HT-29 (cell line): ENCODE measurements at places on chromosomes 2 and 18. TPM values are rescaled to one million over a fixed set of nuclear protein-coding genes. Genes with fewer than 3 reads are reported as not detected.

DNA sequence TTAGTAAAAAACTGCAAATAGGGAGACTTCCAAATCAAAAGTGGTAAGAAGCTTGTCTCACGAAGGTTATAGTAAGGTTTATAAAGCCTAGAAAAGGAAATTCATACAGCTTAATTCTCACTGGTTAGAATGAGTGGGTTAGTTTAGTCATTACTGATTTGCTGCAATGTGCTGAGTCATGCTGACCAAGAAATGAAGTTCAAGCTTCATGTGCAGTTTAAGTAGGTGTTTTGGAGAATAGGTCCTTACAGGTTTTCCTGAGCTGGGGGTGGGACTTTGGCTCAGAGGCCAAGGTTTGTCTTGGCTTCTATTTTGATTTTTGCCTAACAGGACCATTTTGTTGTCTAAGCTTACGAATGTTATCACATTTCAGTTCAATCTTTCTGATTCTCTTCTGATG is 15.1 kb downstream of the CLIP4 start:
- peak; percentile 79 for DNase-seq

GRCh38 chr2:73035899-73036711 is 35.4 kb downstream of the SFXN5 start:
- DNase-seq: peak; percentile 25

GRCh38 chr18:77969972-77970371 is 720.3 kb downstream of the GALR1 start:
- DNase-seq: no peak

DNA sequence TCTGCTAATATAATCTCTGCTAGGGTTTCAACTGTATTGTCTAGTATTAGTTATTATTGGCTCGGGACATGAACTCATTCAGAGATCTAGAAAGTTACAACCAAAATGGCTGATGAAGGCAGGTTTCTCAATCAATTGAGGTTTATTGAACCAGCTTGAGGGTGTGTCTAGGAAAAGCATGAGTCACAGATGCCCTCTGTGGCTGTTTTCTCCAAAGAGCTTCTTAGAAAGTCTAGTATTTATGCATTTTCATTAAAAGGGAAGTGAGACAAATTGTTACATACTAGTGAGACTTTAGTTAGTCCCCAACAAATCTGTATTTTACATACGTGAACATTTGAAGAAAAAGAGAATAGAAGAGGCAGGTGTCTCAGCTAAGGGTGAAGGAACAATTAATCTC is 23.0 kb upstream of the RTTN start:
- no peak for DNase-seq

GRCh38 chr2:157438863-157439823 is 4.7 kb downstream of the CYTIP start:
- no peak for DNase-seq

DNA sequence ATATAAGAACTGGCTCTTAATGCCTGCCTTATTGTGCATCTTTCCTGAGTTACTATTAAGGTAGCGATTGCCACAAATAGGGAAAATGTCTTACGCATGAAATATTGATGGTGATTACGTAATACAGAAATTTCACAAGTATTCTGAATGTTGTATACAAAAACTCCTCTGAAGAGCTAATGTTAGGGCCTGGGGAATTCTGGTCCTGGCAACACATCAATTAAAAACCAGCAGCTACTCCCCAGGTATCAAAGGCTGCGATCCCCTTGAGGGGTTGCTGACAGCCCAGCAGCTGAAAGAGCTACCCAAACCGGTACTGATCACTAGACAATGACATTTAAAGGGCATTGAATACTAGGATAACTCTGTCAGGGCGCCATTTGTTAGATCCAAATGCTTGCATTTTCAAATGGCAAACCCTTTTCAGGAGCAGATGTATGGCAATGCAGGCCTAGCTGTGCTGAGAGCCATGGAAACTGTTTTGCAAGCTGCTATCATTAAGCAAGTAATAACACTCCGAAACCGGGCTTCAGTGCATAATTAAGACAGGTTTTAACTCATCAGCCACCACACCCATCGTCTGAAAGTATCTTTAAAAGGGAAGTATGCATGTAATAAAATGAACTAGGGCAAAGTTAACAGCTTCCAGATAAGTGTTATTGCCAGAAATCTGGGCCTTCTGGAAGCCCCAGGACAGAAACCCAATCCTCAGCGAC is 78.4 kb downstream of the CLHC1 start:
- DNase-seq: no peak

DNA sequence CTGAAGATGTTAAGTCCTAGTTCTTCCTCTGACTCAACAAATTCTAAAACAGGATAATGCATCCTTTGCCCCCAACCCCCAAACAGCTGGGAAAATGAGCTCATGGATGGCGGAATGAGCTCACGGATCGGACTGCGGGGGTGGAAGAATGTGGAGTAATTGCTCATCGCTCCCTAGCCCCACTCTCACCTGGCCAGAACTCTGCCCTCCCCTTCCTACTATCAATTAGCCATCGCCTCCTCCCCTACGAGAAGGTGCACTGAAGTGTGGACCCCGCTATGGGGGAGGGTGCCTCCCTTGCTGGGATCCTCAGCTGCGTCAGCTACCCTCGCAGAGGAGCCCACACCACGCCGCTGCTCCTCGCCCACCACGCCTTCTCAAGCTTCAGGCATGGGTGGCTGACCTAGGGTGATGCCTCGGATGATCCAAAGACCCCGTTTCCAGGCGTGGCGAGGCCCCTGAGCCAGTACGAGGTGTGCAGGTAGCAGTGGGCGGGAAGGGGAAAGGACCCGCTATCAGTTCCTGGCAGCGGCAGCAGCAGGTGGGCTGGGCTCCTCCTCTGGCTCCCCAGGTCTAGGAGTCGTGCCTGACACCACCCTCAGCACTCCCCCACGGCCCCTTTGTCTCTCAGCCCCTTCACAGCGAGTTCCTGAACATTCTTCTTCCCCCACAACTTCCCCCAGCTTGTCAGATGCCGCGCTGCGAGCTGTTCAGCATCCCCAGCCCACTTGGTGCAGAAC is 82.1 kb upstream of the POMC start:
- no peak for DNase-seq

DNA sequence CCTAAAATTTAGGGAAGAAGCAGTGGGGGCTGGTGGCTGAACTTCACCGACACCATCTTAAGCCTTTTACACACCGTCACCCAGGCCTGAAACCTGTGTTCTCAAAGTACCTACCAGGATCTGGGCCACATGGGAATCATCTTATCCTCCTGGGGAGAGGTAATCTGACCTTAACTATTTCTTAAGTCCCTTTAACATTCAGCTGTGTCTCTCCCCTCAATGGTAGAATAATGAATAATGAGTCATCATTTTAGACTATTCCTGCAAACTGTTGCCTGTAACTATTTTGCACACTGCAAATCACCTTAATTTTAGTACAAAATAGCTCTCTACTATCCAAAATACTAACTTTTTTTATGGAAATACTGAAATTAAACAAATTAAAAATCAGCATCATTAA is 149.4 kb upstream of the KLF7 start:
- no peak for DNase-seq

DNA sequence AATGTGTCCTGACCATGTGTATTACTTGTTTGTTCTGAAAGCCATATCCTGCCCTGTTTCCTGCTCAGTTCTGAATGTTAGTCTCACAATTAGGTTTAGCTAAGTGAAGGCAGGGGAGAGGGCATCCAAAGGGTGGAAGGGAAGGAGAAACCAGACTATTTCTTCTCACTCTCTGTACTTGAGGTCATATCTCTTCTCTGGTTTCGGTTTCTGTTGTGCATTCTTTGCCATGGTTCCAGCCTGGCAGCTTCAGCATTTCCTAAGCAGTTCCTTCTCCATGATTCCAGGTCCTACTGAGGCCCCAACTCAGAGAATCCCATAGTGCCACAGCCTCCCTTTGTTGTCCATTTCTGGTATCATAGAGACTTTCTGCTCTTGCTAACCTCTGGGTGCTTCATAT is 40.3 kb upstream of the HNMT start:
- no peak for DNase-seq

DNA sequence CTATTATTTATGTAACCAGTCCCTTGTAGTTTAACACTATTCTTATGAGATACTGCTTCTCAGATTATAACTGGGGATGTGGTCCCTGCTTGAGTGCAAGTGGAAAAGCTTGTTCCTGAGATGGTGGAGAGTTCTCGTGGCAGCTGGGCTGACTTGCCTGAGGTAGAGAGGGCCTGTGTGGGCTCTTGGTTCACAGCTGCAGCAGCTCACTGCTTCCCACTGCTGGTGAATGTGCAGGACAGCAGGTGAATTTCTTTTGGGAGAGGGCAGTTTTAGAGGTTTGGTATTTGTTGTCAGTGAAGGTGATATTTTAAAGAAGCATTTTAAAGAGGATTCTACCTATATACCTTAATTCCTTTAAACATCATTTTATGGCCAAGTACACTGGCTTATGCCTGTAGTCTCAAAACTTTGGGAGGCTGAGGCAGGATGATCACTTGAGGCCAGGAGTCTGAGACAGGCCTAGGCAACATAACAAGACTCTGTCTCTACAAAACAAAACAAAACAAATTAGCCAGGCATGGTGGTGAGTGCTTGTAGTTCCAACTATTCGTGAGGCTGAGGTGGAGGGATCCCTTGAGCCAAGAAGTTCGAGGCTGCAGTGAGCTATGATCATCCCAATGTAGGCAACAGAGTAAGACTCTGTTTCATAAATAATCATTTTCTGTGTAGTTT is 94.8 kb downstream of the MTA3 start:
- peak; percentile 85 for DNase-seq

Gene CNNM3
- total RNA-seq: 21.2 and 24.9 TPM in 2 replicates

GRCh38 chr2:156116113-156116512 is 216.4 kb downstream of the NR4A2 start:
- no peak for DNase-seq

DNA sequence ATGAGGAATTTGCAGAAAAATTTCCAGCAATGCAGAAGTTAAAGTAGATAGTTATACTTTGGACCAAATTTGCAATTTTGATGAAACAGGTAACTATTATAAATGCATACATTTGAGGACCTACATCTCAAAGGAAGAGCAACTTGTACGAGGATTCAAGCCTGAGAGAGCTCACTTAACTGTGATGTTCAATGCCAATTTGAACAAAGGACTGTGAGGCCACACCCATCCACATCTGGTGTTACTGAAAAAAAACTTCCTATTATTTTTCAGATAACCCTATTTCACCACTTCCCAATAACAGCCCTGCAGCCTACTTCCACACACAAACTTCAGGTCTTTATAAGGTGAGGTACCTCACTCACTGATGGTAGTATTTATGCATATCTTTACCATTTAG is 203.5 kb upstream of the NABP1 start:
- no peak for DNase-seq

GRCh38 chr2:39697454-39697853 is 31.7 kb downstream of the TMEM178A start:
- no peak for DNase-seq

DNA sequence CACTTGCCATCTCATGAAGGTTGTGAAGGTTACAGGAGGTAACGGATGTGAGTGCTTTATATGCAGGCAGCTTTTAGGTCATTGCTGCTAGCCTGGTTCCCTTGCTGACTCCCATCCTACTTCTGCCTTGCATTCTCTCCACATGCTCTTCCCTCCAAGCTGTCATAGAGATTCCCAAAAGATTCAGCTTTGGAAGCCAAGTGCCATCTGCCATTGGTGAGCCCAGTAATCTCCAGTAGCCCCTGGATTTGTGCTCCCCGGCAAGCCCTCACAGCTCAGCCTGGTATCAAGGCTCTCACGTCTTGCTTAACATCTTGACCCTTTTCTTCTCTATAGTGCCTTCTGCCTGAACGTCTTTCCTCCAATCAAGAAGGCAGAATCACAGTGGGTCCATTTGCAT is 61.6 kb downstream of the MYT1L start:
- no peak for DNase-seq

Gene KLF7
- total RNA-seq: 0.03 TPM in 1 of 2 replicates, not detected in the other

GRCh38 chr2:43047187-43047780 is 179.1 kb downstream of the ZFP36L2 start:
- DNase-seq: no peak

- no peak for DNase-seq
Observed at GRCh38 chr2:128684523-128684922, 365.9 kb upstream of the HS6ST1 start.

- DNase-seq: no peak
Observed at GRCh38 chr2:230230496-230231200, 5.1 kb downstream of the SP140 start.

Gene CYRIA
- not detected in 2 replicates for total RNA-seq

DNA sequence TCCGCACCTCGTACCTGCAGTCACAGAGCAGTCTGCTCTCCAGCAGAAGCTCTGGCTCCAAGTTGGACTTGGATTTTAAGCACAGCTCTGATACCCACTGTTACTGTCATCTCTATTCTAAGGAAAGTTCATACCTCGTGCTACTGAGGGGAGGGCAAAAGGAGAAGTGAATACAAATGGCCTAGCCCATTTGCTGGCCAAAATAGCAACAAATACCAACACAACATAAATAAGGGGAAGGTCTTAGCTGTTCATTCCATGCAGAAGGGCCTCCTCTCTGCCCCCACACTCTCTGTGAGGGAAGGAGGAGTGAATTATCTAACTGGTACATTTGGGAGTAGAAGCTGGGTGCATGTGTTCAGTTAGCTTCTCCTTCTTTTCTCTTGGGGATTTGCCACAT is 739.4 kb upstream of the RAB6C start:
- no peak for DNase-seq

DNA sequence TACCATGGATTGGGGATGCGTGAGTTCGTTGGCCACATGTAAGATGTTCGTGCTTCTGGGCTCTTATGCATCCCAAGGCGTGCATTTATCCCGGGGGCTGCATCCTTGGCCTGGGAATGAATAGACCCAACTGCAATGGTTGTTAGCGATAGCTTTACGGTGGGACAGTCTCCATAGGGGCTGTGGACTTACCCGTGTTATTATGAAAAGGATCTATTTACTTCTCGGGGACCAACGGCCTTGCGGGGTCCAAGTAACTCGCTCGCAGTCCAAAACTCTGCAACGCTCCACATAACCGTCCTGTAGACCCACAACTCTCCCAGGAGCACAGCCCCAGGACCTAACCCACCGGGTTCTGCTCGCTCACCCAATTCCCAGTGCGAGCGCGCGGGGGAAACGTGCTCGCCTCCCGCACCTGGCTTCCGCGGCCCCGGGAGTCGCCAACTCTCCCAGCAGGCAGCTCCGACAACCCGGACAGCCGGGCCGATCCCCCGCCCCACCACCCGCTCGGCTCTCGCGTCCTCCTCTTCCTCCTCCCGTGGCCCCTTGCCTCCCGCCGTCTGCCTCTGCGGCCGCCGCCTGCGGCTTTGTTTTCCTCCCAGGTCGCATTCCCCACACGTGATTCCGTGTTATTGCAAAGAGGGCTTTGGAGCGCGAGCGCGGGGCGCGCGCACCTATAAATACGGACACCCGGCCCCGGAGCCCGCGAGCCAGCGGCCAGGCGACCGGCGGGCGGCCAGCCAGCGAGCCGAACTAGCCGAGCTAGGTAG is at the start of gene CABLES1:
TSS of gene CABLES1 (plus strand) at position 706 of the 770 bp plus-strand sequence. CDS start 278 bp downstream, outside the sequence.
- peak; percentile 67 for DNase-seq

DNA sequence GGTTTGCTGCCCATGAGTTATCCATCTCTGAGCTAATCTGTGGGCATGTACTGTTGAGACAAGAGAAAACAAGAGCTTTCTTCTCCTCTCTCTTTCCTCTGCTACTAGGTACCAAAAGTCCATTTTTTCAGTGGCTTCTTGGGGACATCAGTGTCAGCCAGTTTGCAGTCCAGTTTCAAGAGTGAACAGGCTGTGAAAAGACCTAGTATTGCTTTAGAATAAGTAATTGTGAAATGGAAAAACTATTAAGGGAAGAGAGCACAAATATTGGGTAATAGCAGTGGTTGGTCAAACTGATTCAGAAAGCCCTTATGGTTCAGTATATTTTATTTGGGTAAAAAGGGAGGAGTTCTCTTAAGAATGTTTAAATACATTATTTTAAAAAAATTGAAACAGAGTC is 33.0 kb upstream of the MEP1B start:
- DNase-seq: no peak
